Aorta (tissue), 5 donors: ENCODE measurements at places on chromosomes 2 and 18.

DNA sequence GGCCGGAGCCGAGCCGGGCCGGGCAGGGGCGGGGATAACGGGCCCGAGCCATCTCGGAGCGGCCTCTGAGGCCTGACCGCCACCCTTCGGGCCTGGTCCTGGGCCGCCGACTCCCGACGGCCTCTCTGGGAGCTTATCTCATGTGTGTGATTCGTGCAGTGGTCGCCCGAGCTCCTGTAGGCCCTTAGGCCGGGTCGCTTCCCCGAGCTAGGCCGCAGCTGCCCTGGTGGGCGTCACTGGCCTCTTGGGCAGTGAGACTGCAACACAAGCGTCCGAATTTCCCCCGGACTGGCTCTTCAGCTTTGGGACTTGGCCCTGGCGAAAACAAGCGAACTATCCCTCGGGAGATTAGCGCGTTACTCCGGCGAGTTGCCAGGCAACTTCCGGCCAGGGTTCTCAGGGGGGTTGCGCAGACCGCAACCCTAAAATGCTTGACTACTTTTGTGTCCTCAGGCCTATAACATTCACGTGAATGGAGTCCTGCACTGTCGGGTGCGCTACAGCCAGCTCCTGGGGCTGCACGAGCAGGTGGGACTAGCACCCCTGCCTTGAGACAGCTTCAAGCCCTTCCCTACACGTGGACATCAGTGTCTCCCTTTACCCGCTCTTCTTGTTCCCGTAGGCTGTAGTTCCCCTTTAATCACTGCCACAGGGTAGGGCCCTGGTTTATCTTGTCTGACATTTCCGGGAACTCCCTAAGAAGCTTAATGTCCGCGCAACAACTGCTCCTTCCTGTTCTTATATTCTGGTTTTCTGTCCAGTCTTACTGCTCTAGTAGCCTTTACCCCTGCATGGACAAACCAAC lies 602 bp downstream of the SNX17 start:
- DNase-seq, result peak; percentile 83

DNA sequence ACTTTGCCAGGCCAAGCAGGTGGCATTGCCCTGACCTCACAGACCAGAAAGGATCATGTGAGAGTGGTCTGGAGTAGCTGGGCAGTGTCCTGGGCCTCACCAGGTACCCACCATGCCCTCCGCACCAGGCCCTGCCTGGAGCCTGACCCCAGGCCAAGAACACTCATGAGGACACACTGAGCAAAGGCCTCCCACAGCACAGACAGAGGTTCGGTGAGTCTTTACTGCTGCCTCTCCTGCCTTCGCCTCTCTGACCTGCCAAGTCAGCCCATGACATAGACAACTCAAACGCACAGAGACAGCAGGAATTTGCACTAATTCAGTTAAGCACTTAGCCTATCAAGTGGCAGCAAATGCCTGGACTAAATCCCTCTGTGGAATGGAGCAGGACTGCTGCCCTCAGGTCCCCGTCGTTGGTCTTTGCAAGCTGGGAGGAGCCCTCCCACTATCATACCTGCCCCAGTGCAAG lies 62.5 kb downstream of the RHOB start:
- DNase-seq, result no peak

- no peak for DNase-seq
Observed at GRCh38 chr2:53302455-53302854, 465.1 kb upstream of the CHAC2 start.

GRCh38 chr18:68705119-68705518 lies 9.8 kb downstream of the TMX3 start:
- no peak for DNase-seq

- peak; percentile 47 for DNase-seq
Observed at GRCh38 chr2:188975497-188976102, 1.4 kb downstream of the COL3A1 start.

GRCh38 chr18:56199580-56200330 lies 438.6 kb downstream of the TXNL1 start:
- DNase-seq, result no peak

GRCh38 chr2:241798631-241799521 lies 10.1 kb upstream of the NEU4 start:
- DNase-seq, result peak; percentile 69

DNA sequence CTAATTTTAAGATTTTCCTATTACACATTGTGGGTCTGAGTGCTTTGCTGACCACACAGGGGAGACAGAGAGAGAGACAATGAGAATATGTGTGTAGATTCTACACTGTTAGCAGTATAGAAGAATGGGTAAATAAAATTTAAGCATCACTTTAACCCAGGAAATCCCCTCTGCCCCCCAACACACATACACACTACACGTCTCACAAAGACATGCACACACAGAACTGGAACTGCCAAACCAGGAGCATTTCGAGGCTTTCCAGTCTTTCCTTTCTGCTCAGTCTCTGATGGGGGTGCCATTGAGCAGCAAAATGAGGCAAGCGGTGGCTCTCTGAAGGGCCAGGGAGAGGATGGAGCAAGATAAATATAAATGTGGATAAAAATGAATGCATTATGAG lies 2.5 kb downstream of the MERTK start:
- no peak for DNase-seq

GRCh38 chr2:26165403-26165802 lies 7.5 kb upstream of the GAREM2 start:
- DNase-seq, result no peak

GRCh38 chr2:233385489-233386044 lies 31.3 kb downstream of the DGKD start:
- no peak for DNase-seq

DNA sequence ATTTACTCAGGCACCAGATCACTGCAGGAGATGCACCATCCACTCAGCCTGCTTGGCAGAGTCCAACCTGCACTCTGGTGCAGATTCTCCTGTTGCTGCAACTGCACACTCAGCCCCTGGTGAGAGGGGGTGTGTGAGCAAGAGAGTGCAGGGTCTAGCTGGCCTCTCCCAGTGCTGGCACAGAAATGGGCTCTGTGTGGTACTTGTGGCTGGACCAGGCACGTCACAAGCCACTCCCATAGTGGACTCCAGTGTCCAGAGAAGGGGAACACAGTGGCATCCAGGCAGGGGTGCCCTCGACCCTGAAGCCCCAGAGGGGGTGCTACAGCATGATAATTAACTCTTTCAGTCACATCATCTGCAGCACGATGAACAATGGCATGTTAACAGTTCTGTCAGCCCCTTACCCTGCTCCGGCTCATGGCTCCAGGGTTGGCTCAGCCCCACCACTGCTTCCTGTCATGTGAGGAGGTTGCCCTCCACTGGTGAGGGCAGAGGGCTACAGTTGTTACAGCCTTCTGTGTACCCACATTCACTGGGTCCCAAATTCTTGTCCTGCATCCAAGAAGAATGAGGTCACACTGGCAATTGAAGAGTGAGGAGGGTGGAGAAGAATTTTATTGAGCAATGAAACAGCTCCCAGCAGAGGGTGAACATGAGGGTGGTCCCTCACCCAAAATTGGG lies 135.7 kb downstream of the EVA1A start:
- no peak for DNase-seq
